ENCODE measurements at places on chromosomes 12 and 14. TPM values are rescaled to one million over a fixed set of nuclear protein-coding genes. Genes with fewer than 3 reads are reported as not detected.

Gene DDX47
- 75.2 TPM for total RNA-seq

Gene TPH2
- total RNA-seq: not detected

Gene LTBP2
- total RNA-seq: 264 TPM

Gene MYO1A
- total RNA-seq: not detected

Gene SMCO2
- 1.2 TPM for total RNA-seq

Gene OR6C3
- not detected for total RNA-seq

Gene LRRC10
- total RNA-seq: not detected

Gene KRT80
- 23.7 TPM for total RNA-seq

Gene HEATR5A
- 45.3 TPM for total RNA-seq

Gene TMTC1
- 5.1 TPM for total RNA-seq

Gene ZNF839
- 12.5 TPM for total RNA-seq

Gene STYK1
- 15.2 TPM for total RNA-seq

Measured in endothelial cell of umbilical vein (primary cell).